Panc1 (cell line): ENCODE measurements at places on chromosomes 11 and 22.

- DNase-seq = no peak
Measured at GRCh38 chr22:38762551-38762983, 6.8 kb upstream of the SUN2 start.

GRCh38 chr11:23947883-23948282 lies 549.0 kb upstream of the LUZP2 start:
- DNase-seq = no peak

GRCh38 chr22:40703736-40704135 lies 24.5 kb downstream of the MCHR1 start:
- no peak for DNase-seq

- DNase-seq = no peak
Measured at GRCh38 chr11:96028746-96029145, 104.8 kb upstream of the MTMR2 start.

DNA sequence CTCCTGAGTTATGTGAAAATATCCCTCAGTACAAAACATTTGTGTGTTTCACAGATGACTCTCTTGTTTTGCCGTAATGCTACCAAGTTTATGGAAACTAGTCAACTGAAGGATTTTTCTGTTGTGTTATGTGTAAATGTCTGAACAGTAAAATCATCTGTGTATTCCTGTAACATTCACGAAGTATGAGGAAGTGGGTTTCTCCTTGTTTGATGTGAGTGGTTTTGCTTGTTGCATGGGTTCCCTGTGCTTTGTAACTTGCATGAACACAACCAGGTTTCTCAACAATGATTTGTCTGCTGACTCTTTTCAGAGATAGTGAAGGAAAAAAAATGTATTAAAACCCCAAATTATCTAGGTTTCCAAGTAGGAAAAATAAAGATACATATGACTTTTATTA lies 138.1 kb downstream of the PGR start:
- DNase-seq = no peak

- DNase-seq = no peak
Measured at GRCh38 chr22:26585104-26585790, 4.7 kb downstream of the TPST2 start.

GRCh38 chr11:123184531-123184930 lies 10.5 kb downstream of the CLMP start:
- DNase-seq = no peak

- DNase-seq = no peak
Measured at GRCh38 chr11:27153136-27153535, 112.5 kb downstream of the BBOX1 start.

GRCh38 chr22:22789922-22790845 lies 97.4 kb upstream of the IGLL5 start:
- DNase-seq = no peak

DNA sequence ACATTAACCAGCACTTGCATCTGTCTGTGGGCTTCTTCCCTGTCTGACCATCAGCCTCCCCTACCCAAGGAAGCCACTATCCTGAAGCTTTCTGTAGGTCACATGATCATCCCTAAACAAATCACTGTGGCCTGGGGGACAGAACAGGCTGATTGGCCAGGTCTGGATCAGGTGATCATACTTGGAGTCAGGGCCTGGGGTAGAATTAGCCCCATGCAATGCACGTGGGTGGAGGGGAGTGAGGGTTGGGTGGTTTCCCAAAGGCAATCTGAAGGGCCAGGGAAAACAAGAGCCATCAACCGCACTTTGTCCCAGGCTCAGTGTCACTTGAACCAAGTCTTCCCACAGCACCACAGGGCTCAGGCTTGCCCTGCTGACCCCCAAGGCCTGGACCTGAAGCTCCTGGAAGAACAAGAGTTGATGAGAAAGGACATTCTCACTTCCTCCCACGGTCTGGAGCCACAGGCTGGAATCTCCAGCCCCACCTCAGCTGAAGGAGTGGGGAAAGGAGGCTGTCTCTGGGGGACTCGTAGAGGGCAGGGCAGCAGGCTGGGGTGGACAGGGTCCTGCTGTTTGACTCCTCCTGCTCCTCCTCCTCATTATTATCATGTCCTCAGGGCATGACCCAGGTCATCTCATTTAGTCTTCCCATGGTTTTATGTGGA lies 31.5 kb upstream of the TSPAN18 start:
- no peak for DNase-seq

GRCh38 chr22:21948824-21949568 lies 3.7 kb downstream of the PPM1F start:
- no peak for DNase-seq

DNA sequence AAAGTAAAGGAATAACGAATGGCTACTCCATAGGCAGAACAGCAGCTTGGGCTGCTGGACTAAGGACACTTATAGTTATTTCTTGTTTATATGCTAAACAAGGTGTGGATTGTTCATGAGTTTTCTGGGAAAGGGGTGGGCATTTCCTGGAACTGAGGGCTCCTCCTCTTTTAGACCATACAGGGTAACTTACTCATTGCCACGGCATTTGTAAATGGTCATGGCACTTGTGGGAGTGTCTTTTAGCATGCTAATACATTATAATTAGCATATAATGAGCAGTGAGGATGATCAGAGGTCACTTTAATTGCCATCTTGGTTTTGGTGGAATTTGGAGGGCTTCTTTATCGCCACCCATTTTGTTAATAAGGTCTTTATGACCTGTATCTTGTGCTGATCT lies 7.0 kb downstream of the OR4X1 start:
- no peak for DNase-seq

DNA sequence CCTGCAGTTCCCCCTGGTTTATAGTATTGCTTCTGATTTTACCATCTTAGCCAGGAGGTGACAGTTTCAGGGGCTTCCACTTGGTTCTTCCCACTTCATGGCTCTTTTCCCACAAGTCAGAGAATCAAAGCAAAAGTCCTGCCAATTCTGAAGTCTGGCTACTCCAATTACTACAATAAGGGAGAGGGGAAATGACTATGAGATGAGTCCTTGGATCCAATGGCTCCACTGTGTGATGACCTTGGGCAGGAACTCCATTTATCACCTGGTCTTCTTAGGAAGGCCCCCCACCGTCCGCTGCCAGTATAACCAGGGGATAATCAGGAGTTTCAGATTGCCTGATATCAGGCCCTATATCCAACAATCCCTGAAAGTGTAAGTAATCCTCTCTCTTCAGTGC lies 31.6 kb upstream of the CCND1 start:
- DNase-seq = no peak

GRCh38 chr11:130179396-130180306 lies 20.1 kb downstream of the ST14 start:
- DNase-seq = no peak

- DNase-seq = no peak
Measured at GRCh38 chr22:48425641-48426040, 1402.0 kb downstream of the BRD1 start.

DNA sequence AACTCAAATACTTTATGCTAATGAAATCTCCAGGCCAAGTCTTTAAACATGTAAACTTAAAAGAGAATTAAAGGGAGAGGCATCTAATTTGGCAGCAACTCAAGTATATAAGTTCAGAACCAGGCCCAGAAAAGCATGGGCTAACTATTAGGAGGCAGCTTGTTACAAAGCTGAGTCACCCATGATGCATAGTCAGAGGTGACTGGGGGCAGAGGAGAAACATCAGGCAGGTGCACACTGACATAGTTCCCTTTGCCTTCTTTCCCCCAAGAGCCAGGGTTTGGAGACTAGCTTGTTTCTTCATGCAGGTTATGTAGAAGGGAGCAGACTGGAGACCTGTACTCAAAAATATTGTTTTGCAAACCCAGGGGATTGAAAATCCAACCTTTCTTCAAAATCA lies 619.0 kb downstream of the SOX6 start:
- DNase-seq = no peak

DNA sequence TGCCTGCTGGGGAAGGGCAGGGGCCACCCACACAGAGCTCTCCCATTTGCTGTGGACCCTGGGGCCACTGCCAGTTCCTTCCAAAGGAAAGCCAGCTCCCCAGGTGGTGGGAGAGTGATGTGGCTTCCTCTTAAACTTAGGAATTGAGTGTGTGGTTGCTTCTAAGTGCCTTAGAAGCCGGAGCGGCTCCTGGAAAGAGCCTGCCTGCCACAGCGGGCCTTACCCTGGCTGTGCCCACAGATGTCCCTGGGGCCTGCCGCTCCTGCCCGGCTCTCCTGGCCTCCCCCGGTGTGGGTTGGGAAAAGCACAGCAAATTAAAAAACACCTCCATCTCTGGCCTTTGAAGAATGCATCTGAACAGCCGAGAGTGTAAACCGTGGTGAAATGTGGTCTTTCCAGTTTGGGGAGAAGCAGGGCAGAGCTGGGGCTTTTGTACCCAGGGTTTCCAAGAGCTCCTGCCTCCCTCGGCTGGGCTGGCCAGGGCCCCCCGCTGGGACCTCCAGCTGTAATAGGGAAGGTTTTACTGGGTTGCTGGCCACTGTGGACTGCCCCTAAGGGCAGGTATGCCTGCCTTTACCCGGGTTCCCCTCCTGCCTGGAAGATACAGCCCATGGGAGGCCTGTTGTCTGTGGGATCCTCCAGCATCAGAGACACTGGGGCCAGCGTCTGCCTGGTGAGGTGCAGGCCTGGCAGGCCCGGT lies 30.2 kb downstream of the LRP5 start:
- no peak for DNase-seq

- no peak for DNase-seq
Measured at GRCh38 chr22:44019416-44019815, 4.7 kb upstream of the PARVB start.

- DNase-seq = no peak
Measured at GRCh38 chr22:43666457-43666856, 145.6 kb downstream of the EFCAB6 start.

GRCh38 chr11:2663915-2664314 lies 35.9 kb downstream of the KCNQ1OT1 start:
- DNase-seq = no peak

DNA sequence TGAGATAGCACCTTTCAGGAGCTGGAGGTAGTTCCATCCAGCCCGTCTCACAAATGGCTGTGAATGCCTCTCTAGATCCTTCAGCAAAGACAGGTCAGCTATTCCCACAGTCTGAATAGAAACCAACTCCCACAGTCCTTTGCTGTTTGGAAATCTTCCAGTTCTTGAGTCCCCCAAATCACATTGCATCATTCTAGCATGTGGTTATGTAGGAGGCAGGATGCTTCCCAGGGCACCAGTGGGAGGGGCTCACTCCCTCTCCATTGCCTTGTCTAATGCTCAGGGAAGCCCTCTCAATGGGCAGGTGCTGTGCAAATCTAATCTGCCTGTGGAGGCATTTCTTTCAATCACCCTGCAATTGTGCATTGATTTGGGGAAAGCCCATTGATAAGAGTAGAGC lies 14.6 kb downstream of the NAV2 start:
- no peak for DNase-seq

- no peak for DNase-seq
Measured at GRCh38 chr11:59137190-59137589, 5.5 kb upstream of the FAM111A start.

- no peak for DNase-seq
Measured at GRCh38 chr11:9761441-9761945, 97.6 kb downstream of the SWAP70 start.

DNA sequence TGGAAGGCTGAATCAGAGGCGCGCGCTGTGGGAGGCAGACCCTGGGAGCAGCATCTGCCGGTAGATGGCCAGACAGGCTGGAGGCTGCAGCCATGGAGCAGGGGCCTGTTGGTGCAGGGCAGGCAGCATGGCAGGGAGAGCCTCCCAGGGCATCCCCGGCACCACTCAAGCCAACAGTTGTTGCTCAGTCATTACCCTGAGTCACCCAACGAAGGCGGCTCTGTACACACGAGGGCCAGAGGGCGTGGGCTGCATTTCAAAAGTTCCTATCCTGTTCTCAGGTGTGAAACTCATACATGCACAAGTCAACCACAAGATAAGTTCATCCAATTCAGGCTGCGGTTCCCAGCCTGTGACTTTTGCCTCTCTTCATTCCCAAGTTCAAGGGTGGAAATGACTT lies 2.6 kb downstream of the ANO1 start:
- no peak for DNase-seq

DNA sequence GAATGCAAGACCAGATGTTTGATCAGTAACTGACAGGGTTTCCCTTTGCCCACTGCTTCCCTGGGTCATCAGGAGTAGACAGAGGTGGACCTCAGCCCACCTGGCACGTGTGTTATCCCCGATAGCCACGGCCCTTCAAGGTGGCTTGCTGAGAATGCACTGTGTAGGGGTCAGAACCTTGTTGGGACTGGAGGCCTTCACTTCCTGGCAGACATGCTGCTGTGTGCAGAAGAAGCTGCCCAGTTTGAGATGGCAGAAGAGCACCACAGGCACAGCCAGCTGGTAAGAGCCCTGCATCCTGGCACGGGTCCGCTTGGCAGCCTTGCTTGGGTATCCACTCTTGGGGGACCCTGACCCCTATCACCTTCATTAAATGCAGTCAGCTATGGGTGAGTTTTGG lies 81.8 kb downstream of the SFI1 start:
- no peak for DNase-seq

DNA sequence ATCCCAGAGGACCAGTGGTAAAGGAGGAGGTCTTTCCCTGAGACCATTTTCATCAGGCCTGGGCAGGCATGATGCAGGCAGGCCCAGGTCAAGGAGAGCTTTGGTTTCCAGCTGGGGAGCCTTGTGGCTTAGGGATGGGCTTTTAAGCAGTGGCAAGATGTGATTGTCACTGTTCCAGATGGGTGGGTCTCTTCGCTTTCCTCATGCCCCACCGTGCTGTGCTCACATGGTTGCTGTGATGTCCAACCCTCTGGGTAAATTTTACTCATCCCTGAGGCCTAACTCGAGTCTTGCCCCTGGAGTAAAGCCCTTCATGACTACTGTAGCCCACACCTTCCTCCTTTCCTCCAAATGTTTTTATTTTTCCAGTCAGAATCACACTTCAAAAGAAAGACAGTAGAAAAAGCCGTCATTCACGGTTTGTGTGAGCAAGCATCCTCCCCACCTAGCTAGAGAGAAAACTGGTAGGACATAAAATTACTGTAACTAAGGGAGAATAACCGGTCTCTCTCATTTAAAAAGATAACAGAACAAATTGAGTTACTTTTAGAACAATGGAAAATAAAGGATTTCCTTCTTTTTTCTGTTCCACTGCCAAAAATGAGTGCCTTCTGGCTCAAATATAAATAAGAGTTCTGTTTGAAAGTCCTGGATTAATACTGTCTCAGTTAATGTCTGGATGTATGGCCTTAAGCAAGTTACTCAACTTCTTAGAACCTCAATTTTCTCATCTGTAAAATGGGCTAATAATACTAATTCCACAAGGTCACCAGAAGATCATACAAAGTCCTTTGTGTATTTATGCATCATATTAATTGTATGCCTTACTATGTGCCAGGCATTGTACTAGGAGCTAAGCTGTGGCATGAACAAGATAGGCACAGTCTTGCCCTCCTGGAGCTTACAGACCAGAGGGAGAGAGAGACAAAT lies 84.9 kb downstream of the ME3 start:
- DNase-seq = no peak

GRCh38 chr11:45659031-45659817 lies 6.2 kb downstream of the CHST1 start:
- DNase-seq = no peak

GRCh38 chr11:61694946-61695706 lies 14.9 kb downstream of the DAGLA start:
- DNase-seq = no peak
